ENCODE measurements at places on chromosomes 11 and 22.
A peak's percentile ranks its signal among the peaks of the same experiment; 100 is the strongest.

GRCh38 chr22:35446365-35446764 lies 46.4 kb downstream of the MCM5 start:
- no peak for DNase-seq

DNA sequence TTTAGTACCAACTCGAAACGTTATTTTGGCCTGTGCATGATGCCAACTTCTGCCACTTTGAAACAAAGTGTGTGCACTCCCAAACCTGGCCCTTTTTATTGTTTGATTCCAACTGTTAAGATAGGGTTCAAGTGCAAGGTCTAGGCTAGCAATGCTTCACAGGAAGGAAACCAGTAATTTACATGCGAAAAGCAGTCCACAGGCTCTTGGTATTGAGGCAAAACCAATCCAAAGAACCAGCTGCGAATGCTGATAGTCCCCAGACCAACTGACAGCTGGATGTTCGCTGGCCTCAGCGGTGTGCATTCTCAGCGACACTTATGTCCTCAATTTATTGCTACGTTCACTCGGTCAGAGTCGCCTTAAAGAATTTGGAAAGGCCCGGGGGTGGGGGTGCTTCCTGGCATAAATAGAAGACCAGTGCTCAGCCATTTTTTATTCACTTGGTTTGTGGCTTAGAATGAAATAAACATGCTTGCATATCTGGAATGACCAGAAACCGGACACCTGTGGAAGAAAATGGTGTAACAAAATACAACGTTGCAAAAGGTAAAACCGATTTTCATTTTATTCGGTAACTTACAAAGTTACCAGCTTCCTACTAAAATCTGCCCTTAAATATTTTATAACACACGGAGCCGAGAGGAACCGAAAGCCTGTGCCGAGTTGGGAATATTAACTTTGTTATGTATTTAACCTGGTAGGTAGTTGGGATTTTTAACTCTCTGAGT lies 1.6 kb downstream of the CPT1A start:
- DNase-seq: no peak

- no peak for DNase-seq
Measured at GRCh38 chr11:34044664-34045485, 6.7 kb upstream of the CAPRIN1 start.

- DNase-seq: peak; percentile 91
Measured at GRCh38 chr11:118530683-118531596, at the start of gene TMEM25. Gene TMEM25 (plus strand): TSS chr11:118531192. CDS start chr11:118531802, 610 bp downstream.

GRCh38 chr11:2297623-2298030 lies 4.1 kb downstream of the C11orf21 start:
- no peak for DNase-seq

- DNase-seq: no peak
Measured at GRCh38 chr11:73003088-73003487, 139.0 kb downstream of the FCHSD2 start.

DNA sequence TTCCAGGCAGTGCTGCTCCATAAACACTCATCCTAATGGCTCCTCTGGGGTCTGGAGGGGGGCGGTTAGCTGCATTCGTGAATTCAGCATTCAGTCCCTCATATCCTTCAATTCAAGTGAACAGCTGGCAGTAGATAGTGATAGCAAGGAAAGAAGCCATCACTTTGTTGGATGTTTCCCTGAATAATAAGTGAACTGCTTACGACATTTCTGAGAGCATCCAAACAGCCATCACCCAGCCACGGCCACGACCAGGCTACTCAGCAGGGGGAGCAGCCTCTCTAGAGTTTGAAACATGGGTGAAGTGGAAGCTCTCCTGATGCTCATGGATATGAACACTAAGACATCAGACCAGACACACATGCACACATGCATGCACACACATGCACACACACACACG lies 163.6 kb downstream of the NTM start:
- no peak for DNase-seq

- no peak for DNase-seq
Measured at GRCh38 chr11:7639643-7640025, 33.7 kb downstream of the CYB5R2 start.

GRCh38 chr11:19168090-19168489 lies 33.7 kb downstream of the CSRP3 start:
- DNase-seq: no peak

DNA sequence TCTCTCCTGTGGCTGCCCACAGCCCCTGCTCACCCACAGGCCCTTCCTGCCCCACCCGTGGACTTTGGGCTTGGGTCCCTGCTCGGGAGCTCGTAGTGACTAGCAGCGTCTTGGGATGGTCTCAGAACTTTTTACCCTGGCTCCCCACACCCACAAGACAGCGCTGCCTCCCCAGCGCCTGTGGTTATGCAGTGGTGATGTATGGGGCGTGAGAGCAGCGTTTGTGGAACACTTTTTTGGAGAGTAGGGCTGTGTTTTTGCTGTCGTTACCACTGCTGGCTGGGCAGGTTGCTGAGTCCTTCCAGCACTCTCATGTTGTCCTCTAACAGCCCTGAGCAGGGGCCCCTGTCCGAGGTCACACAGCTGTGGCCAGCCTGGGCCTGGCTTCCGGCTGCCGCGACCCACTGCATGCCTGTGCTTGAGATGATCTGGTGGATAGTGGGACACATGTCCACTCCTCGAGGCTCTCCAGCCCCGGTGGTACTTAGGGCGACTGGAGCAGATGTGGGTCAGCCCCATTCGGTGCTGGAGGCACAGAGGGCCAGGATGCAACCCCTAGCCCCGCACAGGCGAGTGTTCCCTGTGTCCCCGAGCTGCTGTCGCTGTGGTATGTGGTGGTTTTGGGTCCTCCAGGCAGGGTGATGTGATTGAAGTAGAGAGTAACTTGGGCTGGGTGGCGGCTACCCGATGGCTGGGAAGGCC lies 7.1 kb upstream of the GRAMD4 start:
- DNase-seq: no peak

DNA sequence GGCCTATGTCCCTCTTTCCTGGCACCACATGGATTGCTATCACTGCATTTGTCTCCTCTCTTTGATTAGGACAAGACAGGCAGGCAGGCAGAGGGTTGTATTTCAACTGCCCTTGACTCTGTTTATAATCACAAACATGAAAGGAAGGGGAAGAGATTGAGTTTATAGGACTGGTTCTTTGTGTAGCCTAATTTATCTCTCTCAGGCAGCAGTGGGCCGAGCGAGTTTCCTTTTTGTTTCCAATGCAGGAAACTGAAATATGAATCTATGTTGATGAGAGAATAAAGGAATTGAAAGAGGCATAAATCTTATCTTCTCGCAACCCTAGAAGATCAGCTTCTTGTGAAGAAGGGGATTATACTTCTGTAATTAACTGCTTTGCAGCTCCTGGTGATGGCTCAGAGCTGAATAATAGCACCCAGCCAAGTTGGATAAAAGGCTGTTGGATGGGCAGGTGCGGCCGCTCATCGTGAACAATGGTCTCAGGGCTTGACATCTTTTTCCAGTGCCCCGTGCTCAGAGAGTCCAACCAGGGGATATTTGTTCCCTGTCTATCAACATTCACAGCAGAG lies 80.6 kb upstream of the SYT13 start:
- DNase-seq: no peak

DNA sequence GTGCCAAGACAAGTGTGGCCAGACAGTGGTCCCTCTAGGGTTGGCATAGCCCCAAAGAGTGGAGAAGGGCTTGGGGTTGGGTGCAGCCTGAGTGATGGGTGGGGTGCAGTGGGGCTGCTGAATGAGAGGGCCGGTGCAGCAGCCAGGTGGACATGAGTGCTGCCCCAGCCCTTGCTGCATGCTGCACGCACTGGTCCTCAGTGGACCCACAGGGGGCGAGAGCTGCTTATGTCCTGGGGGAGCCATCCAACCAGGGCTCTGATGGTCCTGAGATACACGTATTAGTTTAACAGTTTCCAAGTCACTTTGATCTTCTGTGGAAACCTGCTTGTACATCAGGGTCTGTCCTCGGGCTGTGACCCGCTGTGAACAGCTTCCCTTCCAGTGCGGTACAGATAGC lies 23.9 kb upstream of the ACR start:
- no peak for DNase-seq

- DNase-seq: no peak
Measured at GRCh38 chr11:102415304-102415916, 37.2 kb downstream of the TMEM123 start.

DNA sequence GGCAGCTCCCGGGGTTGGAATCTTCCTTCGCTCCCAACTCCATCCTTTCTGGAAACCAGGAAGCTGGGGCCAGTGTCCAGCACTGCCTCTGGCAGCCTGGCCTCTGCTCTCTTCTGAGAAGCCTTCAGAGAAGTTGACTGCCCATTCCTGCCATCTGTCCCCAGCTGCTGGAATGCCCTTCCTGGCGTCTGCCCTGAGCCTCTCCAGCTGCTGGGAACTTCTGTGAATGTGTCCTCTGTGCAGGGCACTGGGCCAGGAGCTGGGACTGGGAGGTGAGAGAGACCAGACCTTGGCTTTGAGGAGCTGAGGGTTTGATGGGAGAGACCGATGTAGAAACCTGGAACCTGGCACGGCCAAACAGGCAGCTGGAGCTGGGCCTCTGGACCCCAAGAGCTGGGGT lies 5.9 kb upstream of the SOX10 start:
- no peak for DNase-seq

- no peak for DNase-seq
Measured at GRCh38 chr22:36585841-36586240, 56.9 kb upstream of the EIF3D start.

DNA sequence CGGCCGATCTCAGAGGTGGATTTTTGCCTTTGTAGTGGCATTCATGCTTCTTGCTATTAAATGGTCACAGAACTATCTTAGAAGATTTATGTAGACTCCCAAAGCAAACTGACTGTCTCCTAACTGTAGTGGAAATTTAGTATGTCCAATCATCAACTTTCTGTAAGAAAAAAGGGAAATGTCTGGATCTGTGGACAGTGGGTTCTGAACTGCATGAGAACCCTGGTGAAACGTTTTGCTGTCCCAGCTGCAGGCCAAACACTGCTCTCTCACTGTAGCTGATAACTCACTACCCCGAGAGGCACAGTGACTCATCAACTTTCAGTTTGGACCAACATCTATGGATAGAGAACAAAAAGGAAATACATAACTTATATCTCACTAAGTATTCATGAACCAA lies 387.1 kb downstream of the SOX6 start:
- peak; percentile 16 for DNase-seq

GRCh38 chr11:14676068-14676467 lies 32.5 kb downstream of the PDE3B start:
- DNase-seq: no peak

GRCh38 chr11:94144216-94144615 lies 15.6 kb downstream of the PANX1 start:
- no peak for DNase-seq

GRCh38 chr11:83006877-83007330 lies 64.8 kb downstream of the RAB30 start:
- no peak for DNase-seq

- no peak for DNase-seq
Measured at GRCh38 chr11:57179681-57180080, 2.1 kb upstream of the LRRC55 start.

DNA sequence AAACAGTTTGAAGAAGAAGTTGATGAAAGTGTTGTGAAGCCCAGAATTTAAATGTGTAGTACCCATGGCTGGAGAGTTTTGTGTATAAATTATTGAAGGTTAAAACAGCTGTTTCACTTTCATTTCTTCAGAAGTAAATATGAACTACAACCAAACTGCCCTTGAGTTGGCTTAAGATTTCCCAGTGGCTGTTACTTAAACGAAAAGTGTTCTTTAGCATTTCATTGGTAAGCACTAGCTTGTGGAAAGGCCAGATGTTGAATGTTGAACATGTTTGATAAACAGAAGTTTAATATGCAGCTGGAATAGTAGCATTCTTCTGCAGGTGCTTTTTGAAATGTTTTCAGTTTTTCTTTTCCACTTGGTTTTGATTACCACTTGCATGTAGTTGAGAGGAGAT lies 83.2 kb upstream of the TNRC6B start:
- no peak for DNase-seq

GRCh38 chr22:28956506-28956905 lies 73.1 kb downstream of the ZNRF3 start:
- DNase-seq: no peak

- no peak for DNase-seq
Measured at GRCh38 chr22:22349455-22349836, 104.9 kb downstream of the VPREB1 start.

DNA sequence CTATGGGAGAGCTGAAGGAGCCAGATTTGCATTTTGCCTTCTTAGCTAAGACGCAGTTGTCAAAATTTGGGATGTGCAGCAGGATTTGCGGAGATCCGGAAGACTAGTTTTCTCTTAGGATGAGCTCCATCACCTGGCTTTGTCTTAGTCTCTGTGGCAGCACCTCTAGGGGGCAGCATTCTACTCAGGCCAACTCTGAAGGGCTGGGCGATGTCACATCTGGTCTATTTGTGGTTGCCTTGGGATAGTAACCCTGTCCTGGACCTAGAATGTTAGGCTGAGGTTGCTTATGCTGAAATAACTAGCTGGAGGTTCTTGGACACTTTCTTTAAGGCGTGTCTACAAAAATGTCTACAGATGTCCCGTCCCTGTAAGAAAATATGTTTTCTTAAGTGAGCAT lies 116.2 kb downstream of the FAT3 start:
- DNase-seq: peak; percentile 20

- peak; percentile 10 for DNase-seq
Measured at GRCh38 chr11:85590848-85591483, 36.2 kb downstream of the DLG2 start.

DNA sequence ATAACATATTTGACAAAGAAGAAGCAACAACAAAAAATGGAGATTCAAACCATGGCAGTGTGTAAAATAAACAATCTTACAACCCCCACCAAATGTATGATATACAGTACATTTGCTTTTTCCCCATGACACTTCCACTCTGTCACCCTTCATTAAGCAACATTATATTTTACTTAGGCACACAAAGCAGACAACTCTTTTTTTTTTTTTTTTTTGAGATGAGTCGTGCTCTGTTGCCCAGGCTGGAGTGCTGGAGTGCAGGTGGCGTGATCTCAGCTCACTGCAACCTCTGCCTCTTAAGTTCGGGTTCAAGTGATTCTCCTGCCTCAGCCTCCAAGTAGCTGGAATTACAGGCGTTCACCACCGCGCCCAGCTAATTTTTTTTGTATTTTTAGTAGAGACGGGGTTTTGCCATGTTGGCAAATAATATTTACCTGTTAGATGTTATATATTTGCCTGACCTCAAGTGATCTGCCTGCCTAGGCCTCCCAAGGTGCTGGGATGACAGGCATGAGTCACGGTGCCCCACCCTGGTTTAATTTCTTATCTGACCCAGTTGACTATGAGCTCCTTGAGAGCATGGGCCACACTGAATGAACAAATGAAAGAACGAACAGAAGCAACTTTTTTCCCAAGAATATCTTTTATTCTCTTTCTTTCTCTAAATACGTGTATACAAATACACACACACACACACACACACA lies 5.5 kb upstream of the PCF11 start:
- no peak for DNase-seq

- no peak for DNase-seq
Measured at GRCh38 chr11:13160346-13160745, 117.2 kb upstream of the BMAL1 start.

- DNase-seq: no peak
Measured at GRCh38 chr22:28394513-28395110, 285.0 kb downstream of the TTC28 start.

GRCh38 chr11:47259232-47259977 lies 1.6 kb downstream of the NR1H3 start:
- peak; percentile 72 for DNase-seq

GRCh38 chr11:117654281-117655255 lies 142.4 kb downstream of the DSCAML1 start:
- no peak for DNase-seq

Data from HuH-7 (cell line).